Endothelial cell (in vitro differentiated cells): ENCODE measurements at places on chromosomes 3 and 15. TPM values are rescaled to one million over a fixed set of nuclear protein-coding genes. Genes with fewer than 3 reads are reported as not detected.
A peak's percentile ranks its signal among the peaks of the same experiment; 100 is the strongest.

GRCh38 chr3:187044206-187044605 is 95.1 kb downstream of the RPL39L start:
- H3K27me3 ChIP-seq: peaks cover 2% of the 10 kb centered on the region
- H3K27ac ChIP-seq: peak overlapping the region; percentile 92
- no peak for DNase-seq
- H3K36me3 ChIP-seq: peaks cover 31% of the 10 kb centered on the region

DNA sequence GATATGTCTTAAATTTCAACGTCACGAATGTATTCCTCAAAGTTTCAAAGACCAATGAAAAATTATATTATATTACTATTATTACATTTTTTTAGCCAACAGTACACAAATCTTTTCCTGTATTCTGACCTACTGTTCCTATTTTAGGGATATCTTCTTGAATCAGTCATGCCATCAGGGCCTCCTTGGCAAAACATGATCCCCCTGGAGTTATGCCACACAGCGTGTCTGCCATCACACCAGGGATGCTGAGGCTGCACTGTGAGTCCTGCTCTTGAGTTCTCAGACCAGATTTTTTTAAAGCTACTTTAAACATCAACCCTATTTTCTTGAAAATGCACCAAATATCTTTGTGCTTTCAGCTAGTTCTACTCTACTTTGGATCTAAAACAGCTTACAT is 425.9 kb upstream of the ZNF385D start:
- H3K4me1 ChIP-seq: no peaks in the 10 kb centered on the region
- no peaks in the 10 kb centered on the region for H3K27me3 ChIP-seq

DNA sequence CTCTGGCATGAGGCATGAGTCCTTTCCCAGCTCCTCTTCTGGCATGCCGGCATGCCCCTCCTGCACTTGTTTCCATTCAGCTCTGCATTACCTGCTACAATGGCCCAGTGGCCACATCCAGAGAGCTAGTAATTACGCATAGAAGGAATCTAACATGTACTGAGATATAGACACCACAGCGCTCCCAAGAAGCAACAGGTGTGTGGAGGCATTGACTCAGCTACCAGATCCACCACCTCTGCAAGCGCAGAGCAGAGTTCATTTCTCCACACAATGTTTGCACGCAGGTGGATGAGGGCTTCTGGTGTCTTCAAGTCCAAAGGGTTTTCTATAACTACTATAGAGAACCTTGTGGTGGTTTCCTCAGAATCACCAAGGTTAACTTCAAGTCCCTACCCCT is 4.2 kb downstream of the MOBP start:
- no peak for DNase-seq
- no peak overlapping the region for H3K4me3 ChIP-seq
- peaks cover 2% of the 10 kb centered on the region for H3K27me3 ChIP-seq
- peaks cover 8% of the 10 kb centered on the region for H3K36me3 ChIP-seq
- H3K27ac ChIP-seq: no peak overlapping the region

DNA sequence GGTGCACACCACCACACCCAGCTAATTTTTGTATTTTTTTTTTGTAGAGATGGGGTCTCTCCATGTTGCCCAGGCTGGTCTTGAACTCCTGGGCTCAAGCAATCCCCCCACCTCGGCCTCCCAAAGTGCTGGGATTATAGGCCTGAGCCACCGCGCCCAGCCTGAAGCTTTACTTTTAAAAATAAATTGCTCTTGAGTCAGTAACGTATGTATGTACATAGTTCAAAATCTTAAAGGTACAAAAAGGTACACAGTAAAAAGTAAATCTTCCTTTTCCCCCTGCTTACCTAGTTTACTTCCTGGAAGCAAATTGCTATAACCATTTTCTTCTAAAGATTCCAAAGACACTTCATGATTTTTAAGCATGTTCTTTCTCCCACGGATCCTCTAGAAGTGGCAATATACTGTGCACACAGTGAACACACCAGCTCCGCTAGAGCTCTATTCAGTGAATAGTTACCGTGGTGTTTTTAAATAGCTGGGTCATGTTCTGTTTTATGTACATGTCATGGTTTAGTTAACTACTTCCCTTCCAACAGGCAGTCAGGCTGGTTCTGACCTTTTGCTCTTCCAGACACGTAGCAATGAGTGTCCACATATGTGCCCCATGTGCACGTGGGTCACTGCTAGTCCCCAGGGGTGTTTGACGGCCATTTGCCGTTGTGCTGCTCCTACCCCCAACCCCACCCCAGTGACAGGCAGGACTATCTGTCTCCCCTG is 82.1 kb downstream of the EEFSEC start:
- peaks cover 18% of the 10 kb centered on the region for H3K4me1 ChIP-seq
- H3K4me3 ChIP-seq: no peak overlapping the region
- DNase-seq: no peak

- no peaks in the 10 kb centered on the region for H3K36me3 ChIP-seq
- H3K27me3 ChIP-seq: peaks cover 11% of the 10 kb centered on the region
- DNase-seq: no peak
- H3K4me3 ChIP-seq: no peak overlapping the region
These were observed 94.9 kb downstream of the AKAP13 start for GRCh38 chr15:85475317-85475701.

DNA sequence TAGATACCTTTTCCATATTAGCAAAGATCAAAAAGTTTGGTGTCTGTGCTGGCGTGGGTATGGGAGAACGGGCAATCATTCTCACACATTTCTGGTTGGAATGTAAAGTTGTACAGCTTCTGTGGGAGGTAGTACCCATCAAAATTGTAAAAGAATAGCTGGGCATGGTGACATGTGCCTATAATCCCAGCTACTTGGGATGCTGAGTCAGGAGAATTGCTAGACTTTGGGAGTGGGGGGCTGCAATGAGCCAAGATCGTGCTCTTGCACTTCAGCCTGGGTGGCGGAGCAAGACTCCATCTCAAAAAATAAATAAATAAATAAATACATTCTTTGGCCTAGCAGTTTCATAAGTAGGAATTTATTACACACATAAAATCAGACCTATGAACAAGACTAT is 22.9 kb downstream of the LCTL start:
- peaks cover 12% of the 10 kb centered on the region for H3K36me3 ChIP-seq
- H3K4me3 ChIP-seq: no peak overlapping the region
- DNase-seq: no peak
- no peaks in the 10 kb centered on the region for H3K4me1 ChIP-seq
- no peaks in the 10 kb centered on the region for H3K27me3 ChIP-seq

DNA sequence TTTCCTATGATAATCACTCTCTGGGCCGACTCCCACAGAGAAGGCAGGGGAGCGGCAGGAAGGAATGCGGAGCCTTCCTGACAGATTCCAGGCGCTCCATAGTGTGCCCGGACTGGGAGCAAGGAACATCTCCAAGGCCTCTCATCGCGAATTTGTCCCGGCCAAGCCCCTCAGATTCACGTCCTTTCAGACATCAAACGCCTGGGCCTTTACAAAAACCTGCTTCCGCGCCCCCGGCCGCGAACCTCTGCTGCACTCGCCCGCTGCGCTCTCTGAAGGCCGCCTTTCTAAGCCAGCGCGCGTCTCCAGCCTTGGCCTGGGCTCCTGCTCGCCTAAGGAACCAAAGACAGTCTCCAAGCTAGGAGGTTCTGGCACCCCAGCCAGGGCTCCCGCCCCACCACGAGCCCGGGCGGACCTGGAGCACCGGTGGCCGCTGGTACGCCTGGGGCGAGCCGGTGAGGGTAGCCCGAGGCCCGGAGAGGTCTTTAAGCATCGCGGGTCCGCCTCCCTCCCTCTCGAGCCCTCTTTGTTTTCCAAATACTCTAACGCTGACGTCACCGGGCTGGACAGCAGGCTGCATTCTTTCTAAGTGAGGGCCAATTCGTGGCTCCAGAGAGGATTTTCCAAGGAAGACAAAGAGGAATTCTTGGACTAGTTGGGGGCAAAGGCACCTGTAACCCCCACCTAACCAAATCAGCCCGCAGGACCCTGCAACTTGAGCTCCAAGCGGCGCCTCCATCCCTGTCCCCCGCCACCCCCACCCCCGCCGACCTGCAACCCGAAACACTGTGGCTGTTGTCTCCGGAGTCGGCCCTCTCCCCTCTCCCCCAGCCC is 759 bp downstream of the AMOTL2 start:
- peak; percentile 74 for DNase-seq
- peak overlapping the region; percentile 92 for H3K4me3 ChIP-seq
- peaks cover 73% of the 10 kb centered on the region for H3K4me1 ChIP-seq

- H3K4me3 ChIP-seq: no peak overlapping the region
- no peak overlapping the region for H3K27ac ChIP-seq
- H3K4me1 ChIP-seq: peaks cover 17% of the 10 kb centered on the region
- peaks cover 1% of the 10 kb centered on the region for H3K27me3 ChIP-seq
These were observed 7.8 kb upstream of the SUMF1 start for GRCh38 chr3:4474683-4475490.

- peaks cover 12% of the 10 kb centered on the region for H3K27me3 ChIP-seq
- H3K36me3 ChIP-seq: no peaks in the 10 kb centered on the region
- H3K27ac ChIP-seq: no peak overlapping the region
- peaks cover 8% of the 10 kb centered on the region for H3K4me1 ChIP-seq
- DNase-seq: no peak
These were observed 12.4 kb downstream of the HES1 start for GRCh38 chr3:194148383-194148782.

DNA sequence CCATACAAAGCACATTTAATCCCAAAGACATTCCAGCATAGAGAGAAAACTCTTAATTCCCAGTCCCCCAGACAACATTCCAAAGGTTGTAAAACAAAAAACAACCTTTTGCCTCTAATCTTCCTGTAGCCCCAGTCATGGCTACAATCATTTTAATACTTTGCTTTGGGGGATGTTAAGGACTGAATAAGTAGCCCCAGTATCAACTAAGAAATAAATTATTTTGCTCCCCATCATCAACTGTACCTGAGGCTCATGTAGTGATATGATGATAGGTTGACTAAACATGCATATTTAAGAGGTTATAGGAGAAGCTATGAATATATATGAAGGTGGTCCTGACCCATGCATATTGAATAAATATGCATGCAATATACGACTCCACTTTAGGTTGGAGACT is 40.6 kb downstream of the PRR20G start:
- H3K27ac ChIP-seq: no peak overlapping the region
- no peaks in the 10 kb centered on the region for H3K4me1 ChIP-seq

DNA sequence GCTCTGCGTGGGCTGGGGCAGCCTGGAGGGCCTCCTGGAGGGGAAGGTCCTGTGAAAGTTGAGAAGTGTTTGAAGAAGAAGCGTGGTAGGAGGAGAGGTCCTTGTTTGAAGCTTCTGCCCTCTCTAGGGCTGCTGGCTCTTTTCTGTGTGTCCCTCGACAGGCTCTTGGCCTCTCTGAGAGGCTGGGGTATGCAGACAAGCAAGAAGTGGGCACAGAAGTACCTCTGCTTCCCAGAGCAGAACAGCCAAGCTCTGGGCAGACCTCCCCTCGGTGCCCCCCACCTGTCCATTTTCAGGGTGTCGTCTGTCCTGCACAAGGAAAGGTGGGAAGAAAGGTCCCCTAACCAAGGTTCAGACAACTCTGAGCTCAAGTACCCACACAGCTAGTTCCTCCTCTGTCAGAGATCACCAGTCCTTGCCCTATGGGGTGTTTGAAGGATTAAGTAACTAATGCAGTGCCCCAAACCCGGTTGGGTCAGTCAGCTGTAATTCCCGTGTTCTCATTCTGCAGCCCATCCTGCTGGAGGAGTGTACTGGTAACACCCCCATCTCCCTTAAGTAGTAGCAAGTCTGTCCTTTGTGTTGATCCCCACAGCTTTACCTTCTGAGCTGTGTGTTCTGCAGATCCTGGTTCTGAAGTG is 6.3 kb downstream of the CSK start:
- H3K27ac ChIP-seq: no peak overlapping the region
- peaks cover 4% of the 10 kb centered on the region for H3K36me3 ChIP-seq
- peak overlapping the region; percentile 65 for H3K4me3 ChIP-seq
- no peak for DNase-seq
- H3K27me3 ChIP-seq: peaks cover 2% of the 10 kb centered on the region

GRCh38 chr3:13290941-13291340 is 129.2 kb downstream of the NUP210 start:
- H3K27ac ChIP-seq: no peak overlapping the region
- H3K36me3 ChIP-seq: peaks cover 4% of the 10 kb centered on the region
- H3K27me3 ChIP-seq: peaks cover 3% of the 10 kb centered on the region
- no peak overlapping the region for H3K4me3 ChIP-seq

GRCh38 chr3:128988286-128988685 is 5.6 kb downstream of the CFAP92 start:
- H3K4me3 ChIP-seq: no peak overlapping the region
- peaks cover 4% of the 10 kb centered on the region for H3K36me3 ChIP-seq
- peaks cover 4% of the 10 kb centered on the region for H3K4me1 ChIP-seq
- DNase-seq: no peak
- H3K27me3 ChIP-seq: peaks cover 10% of the 10 kb centered on the region

DNA sequence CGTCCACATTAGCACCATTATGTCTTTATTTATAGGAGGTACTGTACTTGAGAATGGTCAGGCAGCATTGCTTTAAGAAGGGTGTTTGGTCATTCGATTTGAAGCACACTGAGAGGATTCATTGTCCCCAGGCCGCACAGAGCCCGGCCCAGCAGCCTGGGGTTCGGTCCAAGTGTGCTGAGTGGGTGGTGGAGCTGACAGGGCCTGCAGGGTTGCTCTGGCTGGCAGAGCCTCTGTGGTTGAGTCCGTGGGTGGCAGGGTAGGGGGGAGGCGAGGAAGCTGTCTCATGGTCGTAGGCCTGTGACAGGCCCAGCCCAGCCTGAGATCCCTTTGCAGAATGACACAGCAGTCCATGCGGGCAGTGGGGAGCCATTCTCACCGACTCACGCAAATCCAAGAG is 227.7 kb upstream of the TOPAZ1 start:
- no peaks in the 10 kb centered on the region for H3K36me3 ChIP-seq
- H3K27ac ChIP-seq: no peak overlapping the region
- DNase-seq: no peak
- no peak overlapping the region for H3K4me3 ChIP-seq
- H3K4me1 ChIP-seq: no peaks in the 10 kb centered on the region

- H3K27ac ChIP-seq: no peak overlapping the region
- no peaks in the 10 kb centered on the region for H3K4me1 ChIP-seq
- no peaks in the 10 kb centered on the region for H3K27me3 ChIP-seq
These were observed 15.6 kb downstream of the CADM2 start for GRCh38 chr3:84974347-84974746.

GRCh38 chr15:35618260-35619188 is 72.6 kb upstream of the DPH6 start:
- H3K27ac ChIP-seq: no peak overlapping the region
- no peak overlapping the region for H3K4me3 ChIP-seq
- no peaks in the 10 kb centered on the region for H3K27me3 ChIP-seq
- H3K4me1 ChIP-seq: peaks cover 4% of the 10 kb centered on the region
- no peak for DNase-seq

ALG1L2 gene
- total RNA-seq: 4.4 TPM

EOMES gene
- total RNA-seq: 5.1 TPM

CD200R1 gene
- 0.18 TPM for total RNA-seq

CORO2B gene
- total RNA-seq: 71.7 TPM

RPLP1 gene
- 1,903 TPM for total RNA-seq

NEDD4 gene
- 33.9 TPM for total RNA-seq

GOLGA6A gene
- total RNA-seq: 0.85 TPM

PIERCE2 gene
- total RNA-seq: 1.4 TPM
